CD8-positive, alpha-beta memory T cell (primary cell): ENCODE measurements at places on chromosomes 2 and 18.
A peak's percentile ranks its signal among the peaks of the same experiment; 100 is the strongest.

- no peak for DNase-seq
- H3K4me1 ChIP-seq, result no peaks in the 10 kb centered on the region
- H3K27ac ChIP-seq, result no peak overlapping the region
- H3K36me3 ChIP-seq, result no peaks in the 10 kb centered on the region
- no peak overlapping the region for H3K4me3 ChIP-seq
- H3K27me3 ChIP-seq, result no peaks in the 10 kb centered on the region
Observed at GRCh38 chr2:119026890-119027289, 84.9 kb downstream of the MARCO start.

DNA sequence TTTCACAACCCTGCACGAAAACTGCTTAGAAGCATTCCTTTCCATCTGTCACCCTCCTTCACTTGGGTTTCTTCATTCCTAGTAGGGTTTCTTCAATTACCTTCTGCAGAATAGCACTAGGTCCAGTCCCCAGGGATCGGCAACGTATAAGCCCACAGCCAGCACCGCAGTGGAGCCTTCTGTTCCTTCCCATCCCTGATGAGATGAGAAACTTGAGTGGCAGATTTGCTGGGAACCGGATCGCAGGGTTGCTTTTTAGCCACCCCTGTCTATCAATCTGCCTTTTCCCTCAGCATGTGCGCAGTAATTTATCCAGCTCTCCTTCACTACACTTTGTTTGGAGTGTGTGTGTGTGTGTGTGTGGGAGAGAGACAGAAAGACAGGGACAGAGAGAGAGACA lies 94.2 kb downstream of the CD8B2 start:
- H3K4me1 ChIP-seq, result no peaks in the 10 kb centered on the region
- H3K36me3 ChIP-seq, result no peaks in the 10 kb centered on the region
- no peak for DNase-seq
- no peak overlapping the region for H3K4me3 ChIP-seq
- H3K27ac ChIP-seq, result no peak overlapping the region

- DNase-seq, result no peak
- H3K27ac ChIP-seq, result no peak overlapping the region
- no peaks in the 10 kb centered on the region for H3K36me3 ChIP-seq
- H3K4me3 ChIP-seq, result no peak overlapping the region
- peaks cover 12% of the 10 kb centered on the region for H3K4me1 ChIP-seq
- peaks cover 22% of the 10 kb centered on the region for H3K27me3 ChIP-seq
Observed at GRCh38 chr2:240438810-240439697, 3.6 kb downstream of the GPC1 start.

GRCh38 chr2:64606479-64607363 lies 47.0 kb downstream of the SERTAD2 start:
- H3K4me3 ChIP-seq, result peak overlapping the region; percentile 71
- peaks cover 28% of the 10 kb centered on the region for H3K4me1 ChIP-seq
- no peaks in the 10 kb centered on the region for H3K36me3 ChIP-seq
- H3K27me3 ChIP-seq, result no peaks in the 10 kb centered on the region

GRCh38 chr2:115183144-115183543 lies 740.7 kb downstream of the DPP10 start:
- no peaks in the 10 kb centered on the region for H3K27me3 ChIP-seq
- no peak overlapping the region for H3K27ac ChIP-seq
- no peak overlapping the region for H3K4me3 ChIP-seq
- DNase-seq, result no peak
- no peaks in the 10 kb centered on the region for H3K36me3 ChIP-seq

DNA sequence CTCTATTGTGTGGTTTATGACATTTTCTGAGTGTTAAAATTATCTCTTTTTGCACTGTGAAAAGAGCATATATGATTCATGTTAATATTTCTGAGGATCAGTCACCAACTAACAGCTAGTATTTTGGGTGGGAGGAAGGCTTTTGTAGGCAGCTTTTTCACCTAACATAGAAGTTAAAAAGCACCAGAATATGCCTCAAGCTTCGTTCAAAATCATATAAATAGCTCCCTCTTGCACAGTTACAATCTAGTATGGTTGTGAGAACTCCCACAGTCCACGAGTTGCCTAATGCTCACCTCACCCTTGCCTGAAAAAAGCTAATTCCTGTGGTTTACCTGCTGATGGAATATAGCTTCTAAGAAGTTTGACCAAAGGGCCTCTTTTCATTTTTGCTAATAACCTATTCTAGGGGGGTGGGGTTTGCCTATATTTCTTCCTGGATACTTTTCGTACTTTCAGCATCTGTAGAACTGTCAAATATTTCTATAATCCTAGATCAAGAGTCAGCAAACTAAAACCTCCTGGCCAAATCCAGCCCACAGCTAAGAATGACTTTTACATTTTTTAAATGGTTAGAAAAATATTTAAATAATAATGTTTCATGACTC lies 167.1 kb upstream of the FOSL2 start:
- H3K36me3 ChIP-seq, result no peaks in the 10 kb centered on the region
- no peak for DNase-seq
- no peak overlapping the region for H3K4me3 ChIP-seq

- no peaks in the 10 kb centered on the region for H3K27me3 ChIP-seq
- no peak overlapping the region for H3K4me3 ChIP-seq
- H3K36me3 ChIP-seq, result no peaks in the 10 kb centered on the region
- no peaks in the 10 kb centered on the region for H3K4me1 ChIP-seq
- DNase-seq, result no peak
Observed at GRCh38 chr2:205403244-205403825, 279.0 kb upstream of the NRP2 start.

GRCh38 chr2:220269367-220269766 lies 641.9 kb downstream of the SLC4A3 start:
- no peaks in the 10 kb centered on the region for H3K27me3 ChIP-seq
- no peaks in the 10 kb centered on the region for H3K4me1 ChIP-seq
- DNase-seq, result no peak
- H3K4me3 ChIP-seq, result no peak overlapping the region

DNA sequence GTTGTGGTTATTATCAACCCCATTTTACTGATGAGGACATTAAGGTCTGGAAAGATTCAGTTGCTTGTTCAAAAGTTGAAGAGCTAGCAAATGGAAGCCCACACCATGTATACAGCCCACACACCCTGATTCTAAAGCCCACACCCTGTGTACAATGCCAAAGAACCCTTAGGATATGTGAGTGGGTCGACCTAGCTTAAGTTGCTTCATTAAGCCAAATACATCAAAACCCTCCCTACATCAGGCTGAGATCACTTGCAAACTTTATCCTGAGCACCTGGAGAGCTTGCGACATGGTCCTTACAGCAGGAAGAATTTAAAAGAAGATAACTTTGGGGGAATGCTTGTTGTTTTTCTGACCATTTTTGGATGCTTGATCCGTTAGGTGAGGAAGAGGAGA lies 435 bp upstream of the ARHGAP25 start:
- DNase-seq, result no peak
- peak overlapping the region; percentile 73 for H3K4me3 ChIP-seq
- peaks cover 37% of the 10 kb centered on the region for H3K4me1 ChIP-seq
- H3K36me3 ChIP-seq, result no peaks in the 10 kb centered on the region

DNA sequence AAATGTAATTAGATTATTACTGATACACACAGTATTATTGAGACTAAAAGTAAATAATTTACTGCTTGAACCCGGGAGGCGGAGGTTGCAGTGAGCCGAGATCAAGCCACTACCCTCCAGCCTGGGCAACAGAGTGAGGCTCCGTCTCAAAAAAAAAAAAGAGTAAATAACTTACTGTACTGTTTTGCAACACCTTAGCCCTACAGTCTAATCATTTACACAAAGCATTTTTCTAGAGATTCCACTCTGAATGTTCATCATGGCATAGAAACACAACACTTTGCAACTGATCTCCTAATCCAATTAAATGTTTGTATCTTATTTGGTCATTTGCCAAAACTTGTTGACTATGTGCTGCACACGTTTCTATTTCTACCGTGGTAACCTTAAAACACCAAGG lies 23.4 kb upstream of the RMP24 start:
- H3K4me1 ChIP-seq, result peaks cover 6% of the 10 kb centered on the region
- H3K4me3 ChIP-seq, result no peak overlapping the region
- no peak for DNase-seq
- no peaks in the 10 kb centered on the region for H3K27me3 ChIP-seq

GRCh38 chr2:27808984-27809383 lies 37.5 kb downstream of the MRPL33 start:
- no peaks in the 10 kb centered on the region for H3K27me3 ChIP-seq
- no peak overlapping the region for H3K4me3 ChIP-seq
- H3K27ac ChIP-seq, result no peak overlapping the region
- H3K4me1 ChIP-seq, result no peaks in the 10 kb centered on the region
- H3K36me3 ChIP-seq, result no peaks in the 10 kb centered on the region

- no peak overlapping the region for H3K27ac ChIP-seq
- H3K27me3 ChIP-seq, result no peaks in the 10 kb centered on the region
- H3K4me1 ChIP-seq, result peaks cover 4% of the 10 kb centered on the region
- no peaks in the 10 kb centered on the region for H3K36me3 ChIP-seq
- H3K4me3 ChIP-seq, result no peak overlapping the region
- no peak for DNase-seq
Observed at GRCh38 chr2:101998896-101999789, 7.4 kb downstream of the IL1R2 start.

DNA sequence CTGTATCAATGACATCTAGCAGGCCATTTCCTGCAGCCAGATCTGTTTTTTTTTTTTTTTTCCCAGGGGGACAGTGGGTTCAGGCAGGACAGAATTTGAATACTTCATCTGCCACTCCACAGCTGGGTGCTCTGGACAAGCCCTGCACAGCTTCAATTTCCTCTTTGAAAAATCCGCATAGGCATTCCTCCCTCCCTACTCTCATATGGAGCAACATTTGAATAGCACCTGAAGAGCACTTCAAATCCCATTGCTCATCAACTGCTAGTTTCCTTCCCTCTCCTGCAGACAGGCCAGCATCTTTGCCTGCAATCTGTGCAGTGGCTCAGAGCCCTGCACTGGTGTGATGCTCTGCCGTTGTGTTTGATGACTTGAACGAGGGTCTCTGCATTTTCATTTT lies 326.3 kb downstream of the TSN start:
- no peak for DNase-seq
- no peaks in the 10 kb centered on the region for H3K27me3 ChIP-seq
- no peaks in the 10 kb centered on the region for H3K4me1 ChIP-seq
- H3K4me3 ChIP-seq, result no peak overlapping the region

- no peak for DNase-seq
- no peaks in the 10 kb centered on the region for H3K36me3 ChIP-seq
- no peak overlapping the region for H3K4me3 ChIP-seq
- H3K27me3 ChIP-seq, result no peaks in the 10 kb centered on the region
- H3K27ac ChIP-seq, result no peak overlapping the region
- peaks cover 5% of the 10 kb centered on the region for H3K4me1 ChIP-seq
Observed at GRCh38 chr18:154151-154550, 4.2 kb upstream of the USP14 start.

GRCh38 chr2:136004965-136005364 lies 19.5 kb upstream of the DARS1 start:
- peaks cover 22% of the 10 kb centered on the region for H3K4me1 ChIP-seq
- no peaks in the 10 kb centered on the region for H3K27me3 ChIP-seq
- H3K4me3 ChIP-seq, result no peak overlapping the region
- H3K36me3 ChIP-seq, result no peaks in the 10 kb centered on the region
- no peak for DNase-seq

DNA sequence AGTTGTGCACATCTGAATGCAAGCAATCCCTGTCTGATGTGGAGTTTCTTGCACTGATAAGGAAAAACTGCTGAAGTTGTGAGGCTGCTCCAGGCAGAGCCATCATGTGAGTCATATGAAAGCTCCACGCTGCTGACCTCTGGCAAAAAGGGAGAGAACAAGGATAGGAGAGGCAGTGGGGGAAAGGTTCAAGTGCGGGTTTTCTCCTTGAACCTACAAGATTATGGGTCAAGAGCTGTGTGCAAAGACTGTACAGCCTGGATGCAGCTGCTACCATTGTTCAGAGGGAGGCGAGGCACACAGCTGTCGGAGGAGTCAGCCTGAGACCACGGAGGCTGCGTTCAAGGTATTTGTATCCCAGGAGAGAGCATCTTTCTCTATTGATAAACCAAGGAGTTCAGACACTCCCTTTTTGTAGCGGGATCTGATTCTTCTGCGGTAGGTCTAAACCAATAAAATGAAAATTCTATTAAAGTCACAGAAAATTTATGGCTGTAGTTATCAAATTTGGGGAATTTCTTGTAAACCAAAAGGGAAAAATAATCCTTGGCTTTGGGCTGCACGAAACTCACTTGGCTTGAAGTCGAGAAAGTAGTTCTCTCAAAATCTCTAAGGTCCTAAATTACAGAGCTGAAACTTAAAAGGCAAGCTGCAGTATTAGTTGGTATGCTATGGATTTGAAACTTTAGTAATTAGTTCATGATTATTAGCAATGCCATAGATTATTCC lies at the start of gene CDK15:
CDK15 (plus strand) TSS at position 96 of the 729 bp plus-strand sequence; CDS start at position 224, 128 bp downstream.
- no peaks in the 10 kb centered on the region for H3K4me1 ChIP-seq
- H3K4me3 ChIP-seq, result no peak within 1 kb of the TSS
- DNase-seq, result no peak

DNA sequence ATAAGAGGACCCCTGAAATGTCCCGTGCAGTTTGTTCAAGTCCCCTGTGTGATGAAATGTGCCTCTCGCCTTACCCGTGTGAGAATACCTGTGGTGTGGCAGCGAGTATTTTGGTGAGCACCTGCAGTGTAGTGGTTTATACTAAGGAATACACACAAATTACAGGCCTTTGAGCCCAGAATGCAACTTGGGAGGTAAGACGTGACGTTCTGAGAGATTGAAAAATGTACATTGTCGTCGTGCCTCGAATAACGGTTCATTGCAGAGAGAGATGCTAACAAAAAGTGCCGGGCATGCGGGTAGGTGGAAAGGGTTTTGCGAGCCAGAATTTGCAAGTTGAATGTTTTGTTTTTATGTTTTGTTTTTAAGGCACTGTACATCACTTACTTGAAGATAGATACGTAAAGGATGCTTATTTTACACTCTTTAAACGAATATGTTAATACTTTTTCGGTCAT lies 867 bp downstream of the RBBP8 start:
- DNase-seq, result no peak
- peak overlapping the region; percentile 91 for H3K27ac ChIP-seq
- no peaks in the 10 kb centered on the region for H3K36me3 ChIP-seq
- H3K4me3 ChIP-seq, result peak overlapping the region; percentile 86

GRCh38 chr2:240960309-240960970 lies 38.0 kb upstream of the SNED1 start:
- H3K4me1 ChIP-seq, result no peaks in the 10 kb centered on the region
- no peaks in the 10 kb centered on the region for H3K36me3 ChIP-seq
- peak; percentile 38 for DNase-seq
- no peak overlapping the region for H3K27ac ChIP-seq

GRCh38 chr2:131034122-131035051 lies 58.9 kb downstream of the FAM168B start:
- no peak for DNase-seq
- peaks cover 4% of the 10 kb centered on the region for H3K27me3 ChIP-seq
- H3K4me3 ChIP-seq, result peak overlapping the region; percentile 32
- peaks cover 14% of the 10 kb centered on the region for H3K4me1 ChIP-seq
- H3K36me3 ChIP-seq, result no peaks in the 10 kb centered on the region
- no peak overlapping the region for H3K27ac ChIP-seq

- H3K27ac ChIP-seq, result no peak overlapping the region
- no peak for DNase-seq
- no peaks in the 10 kb centered on the region for H3K27me3 ChIP-seq
- no peaks in the 10 kb centered on the region for H3K36me3 ChIP-seq
- H3K4me3 ChIP-seq, result no peak overlapping the region
Observed at GRCh38 chr2:40087434-40087833, 308.4 kb upstream of the THUMPD2 start.
